Breast epithelium (tissue), 4 donors: ENCODE measurements at places on chromosomes 6 and 20.

DNA sequence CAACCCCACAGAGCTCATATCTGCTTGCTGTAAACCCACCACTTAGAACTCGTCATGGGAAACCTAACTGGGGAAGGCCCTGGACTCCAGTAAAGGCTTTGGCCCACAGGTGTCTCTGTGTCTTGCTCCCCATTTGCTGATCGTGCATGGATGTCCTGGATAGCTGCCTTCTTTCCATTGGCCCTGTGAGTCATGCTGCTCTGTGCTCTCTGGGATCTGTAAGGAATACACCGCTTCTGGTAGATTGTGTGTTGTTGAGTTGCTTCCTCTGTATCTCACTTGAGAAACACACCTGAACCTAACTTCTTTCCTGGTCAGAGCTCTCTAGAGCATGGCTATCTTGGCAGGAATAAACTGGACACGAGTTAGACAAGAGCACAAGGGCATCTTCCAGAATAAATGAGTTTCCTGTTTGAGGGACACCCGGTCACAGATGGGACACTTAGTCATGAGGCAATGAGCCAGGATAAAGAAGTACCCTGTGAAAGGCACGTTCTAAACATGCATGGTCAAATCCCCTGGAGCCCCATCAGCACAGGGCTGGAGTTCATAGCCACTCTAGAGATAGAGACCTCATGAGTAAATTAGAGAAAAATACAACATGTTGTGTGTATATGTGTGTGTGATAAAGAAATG lies 99.6 kb upstream of the TMEM170B start:
- DNase-seq: no peak

DNA sequence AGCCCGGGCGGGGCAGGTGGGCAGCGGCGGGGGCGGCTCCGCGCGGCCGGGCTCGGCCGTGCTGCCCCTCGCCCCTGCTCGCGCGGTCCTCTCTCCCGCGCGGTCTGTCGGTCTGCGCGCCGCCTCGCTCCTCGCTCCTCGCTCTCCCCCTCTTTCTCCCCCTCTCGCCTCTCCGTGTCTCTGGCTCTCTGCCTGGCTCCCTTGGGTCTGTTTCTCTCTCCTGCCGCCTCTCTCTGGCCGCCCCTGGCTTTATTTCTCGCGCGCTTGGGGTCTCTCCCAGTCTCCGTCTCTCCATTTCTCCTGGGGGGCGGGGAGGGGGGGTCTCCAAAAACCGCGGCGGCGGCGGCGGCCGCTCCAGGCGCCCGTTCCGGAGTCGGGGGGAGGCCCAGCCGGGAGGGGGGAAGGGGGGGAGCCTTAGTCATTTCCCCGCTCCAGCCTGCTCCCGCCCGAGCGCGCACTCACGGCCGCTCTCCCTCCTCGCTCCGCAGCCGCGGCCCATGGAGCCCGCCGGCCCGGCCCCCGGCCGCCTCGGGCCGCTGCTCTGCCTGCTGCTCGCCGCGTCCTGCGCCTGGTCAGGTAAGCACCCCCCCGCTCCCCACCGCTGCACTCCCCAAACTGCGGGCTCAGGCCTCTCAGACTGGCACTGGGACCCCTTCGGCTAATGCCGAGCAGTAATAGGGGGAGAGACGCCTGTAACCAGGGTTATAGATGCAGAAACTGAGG lies at the start of gene SIRPA:
Gene SIRPA (plus strand): TSS at position 457 of the 723 bp plus-strand sequence. CDS start 41 bp downstream, at position 498.
- DNase-seq: no peak

- DNase-seq: no peak
Observed at GRCh38 chr6:146548898-146549374, 5.3 kb downstream of the RAB32 start.

DNA sequence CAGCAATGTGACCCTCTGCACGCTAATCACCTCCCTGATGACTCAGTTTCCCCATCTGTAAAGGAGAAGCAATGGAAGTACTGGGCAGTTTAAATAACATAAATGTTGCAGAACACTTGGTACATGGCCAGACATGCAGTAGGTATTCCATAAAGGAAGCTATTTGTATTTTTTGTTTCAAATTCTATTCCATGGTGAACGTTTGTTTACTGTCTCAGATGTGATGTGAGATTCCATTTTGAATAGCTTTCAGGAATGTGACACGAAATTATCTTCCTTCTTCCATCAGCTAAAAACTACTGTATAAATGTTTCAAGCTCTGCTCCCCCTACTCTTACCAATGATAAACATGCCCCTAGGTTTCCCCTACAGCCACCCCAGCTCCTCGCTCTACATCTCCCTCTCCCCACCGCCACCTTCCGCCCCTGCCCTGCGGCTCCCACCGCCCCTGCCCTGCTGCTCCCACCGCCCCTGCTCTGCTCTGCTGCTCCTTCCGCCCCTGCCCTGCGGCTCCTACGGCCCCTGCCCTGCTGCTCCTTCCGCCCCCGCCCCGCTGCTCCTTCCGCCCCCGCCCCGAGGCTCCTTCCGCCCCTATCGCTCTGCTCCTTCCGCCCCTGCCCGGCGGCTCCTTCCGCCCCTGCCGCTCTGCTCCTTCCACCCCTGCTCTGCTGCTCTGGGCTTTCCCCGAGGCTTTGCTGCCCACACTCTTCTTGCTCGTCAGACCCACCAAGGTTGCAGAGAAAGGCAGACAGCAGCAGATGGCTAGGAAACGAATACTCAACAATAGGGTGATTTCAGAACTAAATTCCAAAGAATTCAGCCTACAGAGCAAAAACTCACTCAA lies 78.9 kb downstream of the THBS2 start:
- DNase-seq: no peak

DNA sequence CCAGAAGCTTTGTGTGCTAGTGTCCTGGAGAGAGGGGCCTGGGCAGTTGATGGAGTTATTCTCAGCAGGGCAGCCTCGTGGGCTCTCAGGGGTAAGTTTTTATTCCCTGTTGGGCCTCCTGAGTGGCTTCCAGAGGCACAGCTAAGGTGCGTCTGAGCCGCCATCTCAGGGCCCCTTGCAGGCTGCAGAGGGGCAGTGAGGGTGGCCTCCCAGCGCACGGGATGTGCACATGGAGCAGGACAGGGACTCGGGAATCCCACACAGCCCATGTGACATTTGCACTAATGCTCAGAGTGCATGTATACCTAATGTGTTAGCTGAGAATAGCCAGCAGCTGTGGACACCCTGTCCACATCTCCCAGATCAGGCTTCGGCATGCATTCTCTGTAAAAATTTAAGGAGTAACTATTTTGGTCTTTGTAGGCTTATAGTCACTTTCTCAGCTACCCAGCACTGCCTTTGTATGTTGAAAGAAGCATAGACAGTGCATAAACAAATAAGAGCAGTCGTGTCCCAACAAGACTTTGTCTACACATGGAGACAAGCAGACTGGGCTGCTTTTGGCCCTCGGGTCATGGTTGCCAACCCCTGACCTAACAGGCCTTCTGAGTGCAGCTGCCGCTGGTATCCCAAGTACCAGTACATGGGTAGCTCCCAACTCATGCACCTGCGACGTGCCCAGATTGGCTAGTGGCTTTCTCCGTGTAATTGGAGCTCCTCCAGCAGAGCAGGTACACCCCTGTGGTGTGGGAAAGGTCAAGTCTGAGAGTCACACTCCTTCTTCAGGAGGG lies 18.6 kb upstream of the CST9L start:
- peak; percentile 50 for DNase-seq

DNA sequence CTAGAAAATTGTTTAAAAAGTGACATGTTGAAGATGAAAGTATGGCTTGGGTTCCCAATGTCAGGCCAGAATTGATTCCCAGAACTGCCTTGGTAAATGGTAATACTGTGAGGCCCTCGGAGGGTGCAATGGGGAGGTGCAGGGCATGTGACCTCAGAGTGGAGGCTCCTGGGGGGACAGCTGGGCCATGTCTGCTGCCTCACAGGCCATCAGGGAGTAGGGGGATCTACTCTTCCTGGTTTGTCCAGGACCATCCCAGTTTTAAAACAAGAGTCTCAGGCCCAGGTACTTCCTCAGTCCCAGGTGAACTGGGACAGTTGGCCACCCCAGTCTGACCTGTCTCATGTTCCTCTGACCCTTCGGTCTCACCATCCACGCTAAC lies 55.3 kb upstream of the SNX9 start:
- DNase-seq: no peak

DNA sequence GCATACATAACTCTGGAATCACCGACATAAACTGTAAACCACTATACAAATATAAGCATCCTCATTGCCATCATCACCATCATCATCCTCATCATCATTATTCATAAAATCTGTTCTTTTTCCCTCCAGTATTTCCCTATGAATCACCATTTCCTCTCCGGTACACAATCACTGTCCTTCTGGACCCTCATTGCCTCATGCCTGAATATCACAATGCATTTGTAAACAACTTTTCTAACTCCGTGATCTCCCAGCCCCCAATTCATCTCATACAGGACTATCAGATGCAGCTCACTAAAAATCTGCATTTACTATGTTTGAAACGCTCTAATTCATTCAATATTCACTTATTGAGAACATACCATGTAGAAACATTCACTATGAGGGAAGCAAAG lies 339.7 kb downstream of the TBC1D32 start:
- no peak for DNase-seq

GRCh38 chr6:39188098-39188450 lies 41.2 kb downstream of the KCNK5 start:
- no peak for DNase-seq

DNA sequence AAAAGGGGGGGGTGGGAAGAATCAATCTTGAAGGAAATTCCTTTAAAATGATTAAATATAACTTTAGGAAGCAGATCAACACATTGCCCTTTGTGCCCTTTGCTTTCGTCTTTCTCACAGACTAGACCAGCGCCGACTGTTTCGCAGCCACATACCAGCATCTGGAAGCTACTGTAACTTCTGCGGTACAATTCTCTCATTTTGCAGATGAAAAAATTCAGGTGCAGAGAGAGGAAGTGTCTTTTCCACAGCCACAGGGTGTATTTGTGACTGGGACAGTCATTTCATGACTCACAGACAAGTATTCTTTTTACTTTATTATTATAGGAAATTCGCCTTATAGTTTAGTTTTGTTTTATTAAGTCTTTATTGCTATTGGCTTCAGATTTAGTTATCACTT lies 84.2 kb downstream of the UST start:
- DNase-seq: no peak

DNA sequence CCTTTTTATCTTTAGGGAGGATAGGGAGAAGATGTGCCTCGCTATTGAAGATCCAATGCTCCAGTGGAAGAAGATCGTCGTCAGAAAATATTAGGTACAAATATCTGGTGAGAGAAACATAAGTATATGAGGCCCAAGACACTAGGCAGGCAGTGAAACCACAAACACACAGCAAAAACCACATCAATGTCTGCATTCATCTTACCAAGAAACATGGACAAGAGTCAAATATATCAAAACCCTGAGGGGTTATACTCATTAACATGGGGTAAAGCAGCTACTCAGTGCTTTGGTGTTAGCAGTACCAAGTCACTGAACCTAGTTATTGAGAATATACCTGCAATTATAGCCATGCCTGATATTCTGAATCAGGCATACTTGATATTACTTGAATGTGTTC lies 101.4 kb upstream of the FAM184A start:
- DNase-seq: no peak

GRCh38 chr20:56698297-56698696 lies 69.2 kb downstream of the TFAP2C start:
- no peak for DNase-seq

DNA sequence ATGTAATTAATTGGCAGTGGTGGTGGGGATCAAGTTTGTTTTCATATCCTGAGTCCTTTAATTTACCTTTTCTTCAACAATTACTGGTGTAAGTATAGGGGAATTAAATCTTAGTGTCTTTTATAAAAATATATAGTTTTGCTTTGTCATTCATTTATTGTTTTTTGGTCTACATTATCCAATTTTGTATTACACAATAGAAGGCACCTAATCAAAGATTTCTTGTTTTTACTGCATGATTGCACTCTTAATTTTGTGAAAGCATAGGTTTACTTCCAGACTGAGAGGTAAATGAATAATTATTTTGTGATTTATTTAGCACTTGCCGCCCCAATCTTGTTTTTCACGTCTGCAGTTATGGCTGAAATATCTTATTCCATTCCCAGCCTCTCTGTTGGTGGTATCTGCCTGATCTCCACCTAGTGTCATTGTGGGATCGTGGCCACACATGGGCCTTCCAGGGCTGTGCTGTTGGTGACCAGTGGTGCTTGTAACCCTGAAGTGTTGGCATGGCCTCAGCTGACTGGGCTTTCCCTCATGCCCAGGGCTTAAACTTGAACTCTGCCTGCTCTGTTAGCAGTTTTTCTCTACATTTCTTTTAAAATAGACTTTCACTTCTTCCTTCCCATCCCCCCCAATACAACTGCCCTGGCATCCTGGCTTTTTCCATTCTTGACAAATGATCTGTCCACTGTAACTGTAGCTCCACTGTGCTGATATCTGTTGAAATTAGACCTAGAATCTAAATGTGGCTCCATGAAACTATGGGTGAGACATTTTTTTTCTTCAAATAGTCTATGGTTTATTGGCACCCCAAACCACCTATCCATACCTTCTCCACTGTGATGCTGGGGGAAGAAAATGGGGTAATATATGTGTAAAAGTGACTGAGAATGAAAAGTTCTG lies 24.8 kb downstream of the E2F3 start:
- no peak for DNase-seq

- no peak for DNase-seq
Observed at GRCh38 chr20:38790200-38791053, 15.1 kb upstream of the PPP1R16B start.

DNA sequence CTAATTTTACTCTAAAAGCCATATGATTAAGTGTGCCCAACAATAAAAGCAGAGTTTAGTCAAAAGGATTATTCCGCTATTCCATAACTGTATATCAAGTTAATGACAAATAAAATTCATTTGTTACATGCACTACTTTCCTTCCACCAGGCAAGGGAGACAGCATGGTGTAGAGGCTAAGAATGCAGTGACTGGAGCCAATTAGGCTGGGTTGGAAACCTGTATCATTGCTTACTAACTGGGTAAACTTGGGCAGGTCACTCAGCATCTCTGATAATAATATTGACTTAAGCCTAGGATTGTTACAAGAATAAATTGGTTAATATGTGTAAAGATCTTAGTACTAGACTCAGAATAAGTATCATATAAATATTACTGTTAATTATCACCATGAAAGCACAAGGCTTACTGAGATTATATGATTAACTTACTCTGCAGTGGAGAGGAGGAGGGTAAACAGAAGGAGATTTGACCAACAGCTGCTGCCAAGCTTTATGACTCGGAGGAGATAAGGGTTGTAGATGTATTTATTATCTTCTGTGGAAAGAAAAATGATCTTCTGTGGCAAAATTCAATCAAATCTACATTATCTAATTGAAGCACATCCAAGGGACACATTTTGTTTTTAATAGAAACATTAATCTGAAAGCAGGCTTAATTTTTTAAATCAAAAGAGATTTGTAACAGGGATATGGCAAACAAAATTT lies 1459.9 kb downstream of the GRIK2 start:
- DNase-seq: no peak

GRCh38 chr6:166597711-166598440 lies 11.4 kb upstream of the RAMACL start:
- no peak for DNase-seq

GRCh38 chr20:43191946-43192863 lies 2.5 kb upstream of the PTPRT start:
- peak; percentile 22 for DNase-seq

- no peak for DNase-seq
Observed at GRCh38 chr6:130019326-130020072, 1.1 kb downstream of the L3MBTL3 start.
